ENCODE measurements at places on chromosomes 12 and 14.

DNA sequence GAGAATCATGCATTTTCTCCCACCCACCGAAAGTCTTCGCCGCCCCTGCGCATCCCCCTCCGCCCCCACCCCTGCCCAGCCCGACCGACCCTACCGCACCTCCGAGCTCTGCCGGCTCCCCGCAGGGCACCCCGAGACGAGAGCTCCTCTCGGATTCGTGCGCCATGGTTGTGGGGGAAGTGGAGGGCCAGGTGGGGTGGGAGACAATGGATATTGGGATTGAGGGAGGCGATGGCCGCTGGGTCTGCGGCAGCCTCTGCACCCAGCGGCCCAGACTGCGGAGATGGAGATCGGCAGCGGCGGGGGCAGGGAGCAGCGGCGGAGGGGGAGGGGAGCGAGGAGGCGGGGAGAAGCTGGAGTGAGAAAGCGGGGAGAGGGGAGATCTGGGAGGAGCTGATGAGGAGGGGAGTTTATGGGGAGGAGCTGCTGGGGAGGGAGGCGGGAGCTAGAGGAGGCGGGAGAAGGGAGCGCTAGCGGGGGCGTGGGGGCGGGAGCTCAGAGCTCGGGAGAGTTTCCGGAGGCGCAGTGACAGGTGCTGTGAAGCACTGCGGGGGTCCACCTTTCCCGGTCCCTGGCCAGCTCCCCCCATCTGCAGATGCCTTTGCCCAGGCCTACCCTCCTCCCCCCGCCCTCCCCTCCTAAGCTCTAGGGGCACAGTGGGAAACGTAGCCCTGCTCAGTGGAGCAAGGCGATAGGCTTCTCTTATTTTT, at the start of gene SALL2:
TSS of gene SALL2 (minus strand) at position 385 of the 710 bp plus-strand sequence. CDS start at position 166, 219 bp downstream.
- DNase-seq, result peak; percentile 48

DNA sequence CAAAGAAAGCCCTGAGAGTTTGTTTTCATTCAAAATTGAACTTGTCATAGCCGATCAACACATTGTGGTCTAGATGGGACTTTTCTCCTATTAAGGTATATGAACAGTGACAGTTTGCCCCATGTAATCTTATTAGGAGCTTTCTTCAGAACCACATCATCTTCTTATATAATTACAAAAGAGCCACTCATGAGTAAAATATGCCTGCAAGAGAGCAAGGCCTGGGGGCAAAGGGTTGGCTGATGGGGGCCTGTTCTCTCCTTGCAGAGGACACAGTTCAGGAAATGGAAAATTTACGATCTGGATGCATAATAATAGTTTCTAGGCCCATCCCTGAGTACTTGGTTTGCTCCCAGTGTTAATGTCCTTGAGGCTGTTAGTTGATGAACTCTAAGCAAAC, 87.8 kb downstream of the FLRT2 start:
- DNase-seq, result no peak

DNA sequence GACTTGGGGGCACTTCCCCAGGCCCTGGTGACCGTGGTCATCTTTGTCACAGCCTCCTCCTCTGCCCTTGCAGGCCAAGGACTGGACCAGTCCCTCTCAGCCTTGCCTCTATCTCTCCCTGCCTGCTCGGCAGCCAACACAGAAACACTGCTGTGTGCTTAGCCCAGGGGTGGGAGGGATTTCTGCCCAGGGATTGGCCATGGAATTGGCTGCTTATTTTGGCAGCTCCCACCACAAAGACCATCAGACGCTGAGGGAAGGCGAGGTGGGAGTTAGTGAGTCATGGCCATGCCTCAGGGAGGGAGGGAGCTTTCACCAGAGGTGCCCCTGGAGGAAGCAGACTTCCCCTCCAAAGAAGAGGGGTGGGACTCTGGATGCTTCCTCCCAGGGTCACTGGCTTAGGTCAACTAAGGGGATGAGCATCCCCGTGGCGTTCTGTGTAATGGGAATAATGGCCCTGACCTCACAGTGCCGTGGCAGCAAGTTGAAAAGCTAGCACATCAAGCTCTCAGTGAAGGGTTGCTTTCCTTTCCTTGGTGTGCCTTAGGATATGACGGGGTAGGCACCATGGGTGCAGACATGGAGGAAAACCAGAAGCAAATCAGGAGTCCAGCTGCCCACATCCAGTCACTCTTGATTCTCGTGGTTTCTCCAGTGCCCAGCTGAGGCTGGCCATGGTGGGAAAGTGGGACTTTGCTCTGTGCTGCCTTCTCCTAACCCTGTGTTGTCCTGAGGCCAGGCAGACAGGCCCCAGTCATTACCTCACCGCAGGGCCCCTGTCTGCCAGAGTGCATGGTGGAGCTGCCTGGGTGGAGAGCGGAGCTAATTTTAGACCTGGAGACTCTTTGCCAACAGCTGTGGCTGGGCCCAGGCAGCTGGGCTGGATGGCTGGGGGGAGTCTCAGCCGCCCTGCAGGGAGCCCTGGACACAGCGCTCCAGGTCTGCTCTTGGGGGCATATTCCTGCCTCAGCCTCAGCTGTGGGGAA, 21.4 kb downstream of the B4GALNT3 start:
- DNase-seq, result no peak

- DNase-seq, result no peak
These were observed 234.4 kb downstream of the SEC23A start for GRCh38 chr14:38868399-38869290.

DNA sequence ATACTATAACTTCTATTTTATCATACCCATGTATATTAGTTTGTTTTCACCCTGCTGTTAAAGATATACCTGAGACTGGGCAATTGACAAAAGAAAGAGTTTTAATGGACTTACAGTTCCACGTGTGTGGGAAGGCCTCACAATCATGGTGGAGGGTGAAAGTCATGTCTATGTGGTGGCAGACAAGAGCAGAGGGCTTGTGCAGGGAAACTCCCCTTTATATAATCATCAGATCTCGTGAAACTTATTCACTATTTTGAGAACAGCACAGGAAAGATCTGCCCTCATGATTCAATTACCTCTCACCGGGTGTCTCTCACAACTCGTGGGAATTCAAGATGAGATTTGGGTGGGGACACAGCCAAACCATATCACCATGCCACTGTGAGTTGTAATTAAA, 135.8 kb downstream of the SYNE2 start:
- no peak for DNase-seq

GRCh38 chr12:11500188-11500860, 105.0 kb upstream of the PRB2 start:
- DNase-seq, result peak; percentile 48

- no peak for DNase-seq
These were observed 1049.1 kb downstream of the TRHDE start for GRCh38 chr12:73321319-73321718.

DNA sequence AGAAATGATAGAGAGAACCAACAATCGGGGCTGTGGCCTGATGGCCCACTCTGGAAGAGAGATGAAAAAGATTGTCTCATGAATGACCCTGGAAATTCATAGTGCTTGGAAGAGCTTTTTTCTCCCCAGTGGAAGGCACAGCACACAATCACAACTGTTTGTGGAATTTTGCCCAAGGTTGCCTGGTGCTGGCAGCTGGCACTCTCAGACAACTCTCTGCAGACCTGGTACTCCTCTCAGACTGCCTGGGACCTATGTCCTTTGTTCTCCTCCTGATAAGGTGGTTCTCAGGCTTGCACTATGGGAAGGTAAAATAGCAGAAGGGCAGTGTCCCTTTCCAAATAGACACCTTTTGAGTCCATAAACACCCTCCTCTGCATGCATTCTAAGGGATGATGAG, 144.1 kb upstream of the SEL1L start:
- no peak for DNase-seq

DNA sequence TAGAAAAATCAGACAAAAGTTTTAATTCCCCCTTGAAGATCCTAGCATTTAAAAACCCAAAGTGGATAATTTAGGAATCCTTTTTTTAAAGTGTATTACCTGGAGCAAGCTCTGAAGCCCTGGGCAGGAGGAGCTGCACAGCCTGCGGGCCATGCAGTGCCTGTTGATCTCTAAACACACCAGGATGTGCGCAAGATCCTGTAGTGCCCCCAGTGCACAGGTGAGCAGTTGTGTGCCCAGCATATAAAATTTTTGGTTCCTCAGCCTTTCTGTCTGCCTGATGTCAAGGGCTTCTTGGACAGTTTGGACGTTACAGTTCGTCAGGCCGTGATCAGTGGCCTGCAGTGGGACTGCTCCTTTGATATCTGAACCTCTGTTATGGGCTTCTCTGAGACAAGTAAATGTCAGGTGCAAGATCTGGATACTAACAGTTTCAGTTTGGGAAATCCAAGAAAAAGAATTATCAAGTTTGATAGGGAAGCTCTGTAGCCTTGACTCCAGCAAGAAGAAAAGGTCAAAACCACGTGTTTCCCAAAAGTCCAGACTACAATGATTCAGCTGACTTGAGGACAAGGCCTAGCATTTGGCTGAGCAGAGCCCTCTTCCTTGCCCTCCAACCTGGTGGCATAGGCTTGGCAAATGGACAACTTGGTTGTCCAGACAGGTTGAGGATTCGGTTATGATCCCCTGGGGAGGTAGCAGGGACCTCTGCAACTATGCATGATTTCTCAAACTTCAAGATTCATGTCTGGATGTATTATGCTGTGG, 1.0 kb downstream of the ATXN7L3B start:
- no peak for DNase-seq

GRCh38 chr14:103177376-103177775, 54.1 kb downstream of the TNFAIP2 start:
- no peak for DNase-seq

- DNase-seq, result no peak
These were observed 130.2 kb downstream of the GCH1 start for GRCh38 chr14:54772451-54772881.

GRCh38 chr14:23143911-23144310, 24.9 kb upstream of the CEBPE start:
- DNase-seq, result no peak

DNA sequence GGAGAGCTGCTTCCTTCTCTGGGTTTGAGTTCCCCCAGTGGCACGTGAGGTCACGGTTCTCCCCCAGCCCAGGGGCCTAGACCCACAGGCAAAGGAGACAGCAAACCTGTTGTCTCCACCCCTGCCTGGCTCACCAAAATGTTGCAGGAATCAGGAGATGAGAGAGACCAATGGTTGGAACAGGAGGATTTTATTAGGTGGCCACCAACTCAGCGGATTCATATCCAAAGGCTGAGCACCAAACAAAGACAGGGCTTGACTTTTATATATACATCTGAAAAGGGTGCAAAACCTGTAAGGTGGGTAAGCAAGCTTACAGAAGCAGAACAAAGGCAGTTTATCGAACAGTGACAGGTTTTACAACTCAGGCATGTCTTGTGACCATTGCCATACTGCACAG, 9.2 kb upstream of the ADAM21 start:
- DNase-seq, result no peak

DNA sequence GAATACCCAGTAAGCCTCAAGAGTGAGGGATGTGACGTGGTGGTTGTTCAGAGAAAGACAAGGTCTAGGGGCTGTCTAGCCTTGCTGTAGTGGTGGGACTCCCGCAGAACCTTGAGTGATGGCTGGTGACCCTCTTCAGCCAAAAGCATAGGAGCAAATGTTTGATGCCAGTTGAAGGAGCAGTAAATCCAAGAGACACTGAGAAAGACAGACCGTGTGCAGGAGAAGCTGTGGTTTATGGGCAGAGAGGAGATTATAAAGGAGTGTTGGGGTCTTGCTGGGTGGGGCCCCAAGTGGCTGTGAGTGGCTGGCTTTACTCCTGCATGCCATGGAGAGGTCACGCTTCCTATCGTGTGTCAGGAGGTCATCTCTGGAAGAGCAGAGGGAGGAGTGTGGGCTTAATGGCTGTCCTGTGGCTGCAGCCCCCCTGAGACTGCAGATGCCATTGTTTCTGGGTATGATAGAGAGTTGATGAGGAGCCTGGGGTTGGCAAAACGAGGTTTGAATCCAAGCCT, 152.0 kb upstream of the CCND2 start:
- DNase-seq, result no peak

GRCh38 chr12:66916189-66916588, 237.3 kb upstream of the GRIP1 start:
- DNase-seq, result no peak

DNA sequence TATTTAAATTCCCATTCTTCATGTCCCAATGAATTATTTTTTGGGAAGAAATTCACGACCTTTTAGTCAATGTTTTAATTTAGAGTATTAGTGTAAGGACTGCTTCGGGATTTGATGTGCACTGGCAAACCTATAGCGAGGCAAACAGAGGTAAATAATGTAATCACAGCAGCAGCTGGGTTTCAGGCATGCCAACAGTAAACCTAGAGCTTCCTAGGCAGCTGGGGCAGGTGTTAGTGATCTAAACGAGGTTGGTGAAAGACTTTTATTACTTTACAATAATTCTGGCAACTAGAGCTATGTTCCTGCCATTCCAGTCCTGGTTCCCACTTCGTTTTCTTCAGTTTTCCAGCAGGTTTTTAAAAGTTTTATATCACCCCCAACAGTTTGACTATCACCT, 1036.4 kb upstream of the FOXG1 start:
- DNase-seq, result no peak

GRCh38 chr14:60721326-60722106, 2.6 kb downstream of the SIX4 start:
- peak; percentile 39 for DNase-seq

DNA sequence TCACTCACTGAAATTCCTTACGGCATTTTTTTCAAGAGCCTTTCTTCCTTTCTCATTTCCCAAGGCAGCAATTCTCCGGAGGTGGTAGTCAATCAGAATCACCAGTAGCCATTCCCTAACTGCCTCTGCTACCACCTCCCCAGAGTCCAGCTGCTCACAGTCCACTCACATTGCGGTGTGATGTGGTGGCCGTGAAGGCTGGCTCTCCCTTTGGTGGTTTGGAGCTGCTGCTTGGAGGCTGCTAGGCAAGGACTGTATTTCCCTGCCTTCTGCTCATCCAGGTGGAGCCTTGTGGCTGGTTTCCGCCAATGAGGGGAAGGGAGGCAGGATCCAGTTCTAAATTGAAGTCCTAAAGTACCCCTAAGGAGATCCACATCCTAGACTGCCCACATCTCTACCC, 222.0 kb downstream of the ANO2 start:
- DNase-seq, result no peak

DNA sequence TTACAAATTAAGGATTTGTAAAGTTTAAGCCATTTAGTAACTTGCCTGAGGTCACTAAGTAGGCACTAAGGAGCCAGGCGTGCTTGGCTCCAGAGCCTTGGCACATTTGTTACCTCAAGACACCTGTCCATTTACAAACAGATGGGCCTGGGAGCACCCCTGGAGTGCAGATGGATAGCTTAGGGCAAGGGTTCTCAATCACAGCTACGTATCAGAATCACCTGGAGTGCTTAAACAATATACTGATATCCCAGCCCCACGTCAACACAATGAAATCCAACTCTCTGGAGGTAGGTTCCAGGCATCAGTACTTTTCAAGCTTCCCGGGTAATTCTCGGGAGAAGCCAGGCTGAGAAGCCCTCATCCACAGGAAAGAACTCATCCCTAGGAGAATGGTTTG, 45.4 kb downstream of the SLC8A3 start:
- no peak for DNase-seq

DNA sequence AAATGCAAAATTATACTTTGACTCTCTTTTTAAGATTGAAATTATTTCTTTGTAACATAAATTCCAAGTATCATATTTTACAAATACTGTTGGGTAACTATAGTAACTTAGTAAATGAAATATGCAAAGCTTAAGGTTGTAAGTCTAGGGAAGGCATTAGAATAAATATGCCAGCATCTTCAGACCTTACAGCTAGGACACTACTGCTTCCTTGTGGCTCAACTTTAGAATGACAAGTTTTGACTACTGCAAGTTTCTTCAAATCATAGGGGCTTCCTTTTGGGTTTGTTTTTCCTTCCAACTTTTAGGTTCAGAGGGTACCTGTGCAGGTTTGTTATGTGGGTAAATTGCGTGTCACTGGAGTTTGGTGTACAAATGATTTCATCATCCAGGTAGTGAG, 17.7 kb upstream of the ANP32D start:
- DNase-seq, result no peak

GRCh38 chr12:128008341-128008740, 258.6 kb upstream of the TMEM132C start:
- no peak for DNase-seq
